Inflammatory macrophage treated with lipopolysaccharide for 1 hour (primary cell): ENCODE measurements at places on chromosomes 1 and 21.

DNA sequence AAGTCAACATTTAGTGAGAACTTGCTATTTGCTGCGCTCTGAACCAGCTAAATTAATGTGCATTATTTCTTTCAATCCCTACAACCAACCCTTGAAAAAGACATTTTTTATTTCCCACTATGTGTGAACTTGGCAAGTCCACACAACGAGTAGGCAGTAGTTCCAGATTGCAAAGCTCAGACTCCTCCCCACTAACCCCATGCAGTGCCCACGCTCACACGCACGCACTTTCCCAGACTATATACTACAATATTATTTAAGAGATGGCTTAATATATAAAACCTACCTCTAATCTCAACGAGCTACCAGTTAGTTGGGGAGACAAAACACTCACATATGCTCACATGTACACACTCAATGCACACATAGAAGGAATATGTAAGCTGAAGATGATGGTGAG lies 671.2 kb downstream of the LMO4 start:
- DNase-seq: no peak

DNA sequence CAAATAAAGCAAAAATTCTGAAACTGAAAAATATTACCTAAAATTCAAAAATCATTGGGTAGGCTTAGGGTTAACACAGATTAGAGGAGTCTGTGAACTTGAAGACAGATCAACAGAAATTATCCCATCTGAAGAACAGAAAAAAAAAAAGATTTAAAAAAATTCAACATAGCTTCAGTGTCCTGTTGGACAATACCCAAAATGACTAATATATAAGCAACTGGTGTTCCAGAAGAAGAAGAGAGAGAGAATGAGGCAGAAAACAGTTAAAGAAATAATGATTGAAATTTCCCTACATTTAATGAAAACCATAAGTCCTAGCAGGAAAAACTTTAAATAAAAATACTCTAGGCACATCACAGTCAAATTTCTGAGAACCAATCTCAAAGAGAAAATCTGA lies 31.5 kb downstream of the TMCO1 start:
- DNase-seq: no peak

DNA sequence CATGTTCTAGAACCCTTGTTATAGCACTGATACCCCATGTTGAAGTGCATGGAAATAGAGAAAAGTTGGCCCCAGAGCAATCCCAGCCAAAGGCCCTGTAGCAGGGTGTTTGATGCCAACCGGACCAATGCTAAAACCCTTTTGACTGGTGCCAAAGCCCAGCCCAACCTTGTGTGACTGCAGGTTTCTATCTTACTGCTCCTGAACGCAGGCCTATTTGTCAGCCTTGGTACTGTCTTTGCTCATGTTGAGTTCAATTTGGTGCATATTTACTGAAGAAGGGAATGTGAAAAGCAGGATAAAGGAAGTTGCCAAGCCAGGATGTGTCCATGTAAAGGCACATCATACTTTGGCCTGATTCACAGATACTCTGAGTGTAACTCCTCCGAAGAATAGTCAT lies 51.7 kb upstream of the NFASC start:
- DNase-seq: no peak

GRCh38 chr1:204744107-204744779 lies 58.7 kb upstream of the LRRN2 start:
- no peak for DNase-seq

DNA sequence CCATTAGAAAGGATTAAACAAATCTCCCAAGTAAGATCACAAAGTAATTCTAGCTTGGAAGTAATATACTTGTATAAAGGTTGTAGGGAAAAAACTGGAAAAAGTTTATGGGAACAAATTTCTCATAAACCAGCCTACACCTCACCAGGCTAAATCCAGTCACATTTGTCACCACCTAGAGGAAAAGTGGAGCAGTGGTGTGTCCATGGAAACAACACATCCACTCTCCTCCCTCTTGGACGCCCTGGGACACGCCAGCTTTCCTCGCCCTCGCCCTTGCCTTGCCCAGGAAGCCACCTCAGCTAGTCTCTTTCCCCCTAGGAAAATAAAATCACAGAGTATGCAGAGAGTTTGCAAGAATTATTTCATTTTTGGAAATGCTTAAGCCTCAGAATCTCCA lies 2.2 kb downstream of the PALMD start:
- DNase-seq: no peak

- peak; percentile 29 for DNase-seq
Measured at GRCh38 chr1:44609412-44609767, 64.9 kb downstream of the TMEM53 start.

- no peak for DNase-seq
Measured at GRCh38 chr1:15633756-15634420, 16.6 kb downstream of the DDI2 start.

- DNase-seq: no peak
Measured at GRCh38 chr1:209896346-209896745, 41.7 kb upstream of the SYT14 start.

DNA sequence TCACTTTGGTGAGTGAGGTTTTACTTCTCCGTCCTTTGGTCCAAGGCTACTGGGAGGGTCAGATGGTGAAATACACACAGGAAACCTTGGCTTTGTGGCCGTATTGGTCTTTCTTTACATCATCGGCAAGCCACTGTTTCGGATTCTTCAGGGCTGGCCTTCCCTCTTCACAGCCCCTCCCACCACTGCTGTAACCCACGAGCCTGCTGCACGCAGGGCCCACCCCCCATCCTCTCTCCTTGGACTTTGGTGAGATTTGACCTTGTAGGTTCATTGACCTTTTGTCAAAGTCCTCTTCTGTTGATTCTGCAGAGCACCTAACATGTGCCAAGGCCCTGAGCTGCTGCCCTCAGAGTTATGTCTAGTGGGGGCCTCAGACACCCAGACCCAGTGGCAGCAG lies 328.6 kb downstream of the CAMTA1 start:
- no peak for DNase-seq

- no peak for DNase-seq
Measured at GRCh38 chr1:172902861-172903381, 147.8 kb downstream of the TNFSF18 start.

DNA sequence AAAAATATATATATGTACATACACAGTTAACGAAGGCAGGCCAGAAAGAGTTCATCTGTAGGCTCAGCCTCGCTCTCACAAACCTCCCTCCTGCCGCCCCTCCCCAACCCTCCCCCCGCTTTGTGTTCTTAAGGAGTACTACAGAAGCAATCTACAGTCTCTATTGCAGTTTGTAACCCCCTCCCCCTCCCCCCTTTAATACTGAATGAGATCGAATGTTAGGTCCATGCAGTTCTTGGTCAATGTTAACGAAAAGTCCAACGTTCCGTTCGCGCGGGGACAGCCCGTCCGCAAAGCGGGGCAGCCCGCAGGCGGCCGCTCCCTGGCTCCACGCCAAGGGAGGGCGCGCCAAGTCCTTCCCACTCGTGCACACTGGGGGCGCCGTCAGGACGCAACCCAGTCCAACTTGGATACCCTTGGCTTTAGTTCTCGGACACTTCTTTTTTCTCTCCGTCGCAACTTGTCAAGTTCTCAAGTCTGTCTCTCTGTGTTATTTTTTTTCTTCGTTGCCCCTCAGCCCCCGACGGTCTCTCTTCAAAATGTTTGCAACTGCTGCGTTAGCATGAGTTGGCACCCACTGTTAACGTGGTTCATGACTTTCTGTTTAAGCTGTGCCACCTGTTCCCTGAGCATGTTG lies 2.2 kb downstream of the JUN start:
- DNase-seq: peak; percentile 65

DNA sequence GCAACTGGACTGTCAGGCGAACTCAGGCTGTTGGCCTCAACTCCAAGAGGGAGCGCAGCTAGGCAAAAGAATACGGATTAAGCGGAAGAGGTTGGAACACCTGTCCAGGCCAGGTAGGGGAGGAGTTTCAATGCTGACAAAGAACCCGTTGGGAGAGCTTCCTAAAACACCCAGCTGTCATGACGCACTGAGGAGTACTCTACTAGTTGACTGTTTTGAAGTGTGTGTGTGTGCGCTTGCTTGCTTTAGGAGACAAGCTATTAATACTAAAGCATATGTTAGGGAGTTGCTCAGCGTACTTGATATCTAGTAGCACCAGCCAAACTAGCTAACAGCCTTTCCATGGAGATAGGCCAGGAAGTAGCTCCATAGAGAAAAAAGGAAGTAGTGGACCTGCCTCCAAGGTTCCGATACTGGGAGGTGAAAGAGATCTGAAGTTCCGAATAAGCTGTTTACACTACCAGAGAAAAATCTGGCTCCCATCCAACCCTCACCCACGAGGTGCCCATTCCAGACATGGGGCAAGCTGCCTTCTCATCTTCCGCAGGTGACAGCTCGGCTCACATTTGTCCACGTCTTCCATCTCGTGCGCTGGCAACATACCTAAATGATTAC lies 974 bp upstream of the FNBP1L start:
- DNase-seq: no peak

DNA sequence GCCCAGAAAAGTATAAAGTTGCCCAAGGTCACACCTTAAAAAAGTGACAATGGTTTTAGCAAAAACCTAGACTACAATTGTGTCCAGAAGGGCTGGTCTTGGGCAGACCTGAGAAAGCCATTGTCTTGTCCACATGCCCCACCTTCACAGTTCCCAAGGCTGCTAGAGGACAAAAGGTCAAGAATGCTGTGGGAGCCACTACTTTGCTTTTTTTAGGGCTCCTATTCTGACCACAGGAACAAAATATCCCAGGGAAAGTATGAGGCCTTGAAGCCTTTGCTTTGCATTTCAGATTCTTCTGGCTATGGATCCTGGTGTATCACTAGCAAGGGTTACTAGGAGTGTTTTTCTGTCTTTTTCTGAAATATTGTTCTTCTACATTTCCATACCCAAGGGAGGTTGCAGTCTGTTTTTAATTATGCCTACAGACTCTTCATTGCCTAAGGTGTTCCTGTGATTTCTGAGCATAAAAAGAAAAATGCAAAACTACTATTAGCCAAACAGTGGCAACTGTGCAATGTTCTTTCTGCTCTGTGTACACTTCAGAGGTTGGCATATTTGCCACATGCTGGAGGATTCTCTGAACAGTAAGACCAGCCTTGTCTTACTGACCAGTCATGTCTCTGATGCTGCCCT lies 10.7 kb downstream of the C1orf162 start:
- DNase-seq: no peak

GRCh38 chr1:78493451-78493850 lies 2.7 kb downstream of the PTGFR start:
- no peak for DNase-seq

GRCh38 chr1:198903203-198903602 lies 264.4 kb downstream of the PTPRC start:
- no peak for DNase-seq

GRCh38 chr1:66119148-66119547 lies 326.5 kb downstream of the PDE4B start:
- DNase-seq: no peak

GRCh38 chr1:156177919-156178654 lies 15.8 kb upstream of the SLC25A44 start:
- no peak for DNase-seq

GRCh38 chr1:158186180-158186579 lies 5.5 kb downstream of the CD1D start:
- no peak for DNase-seq

GRCh38 chr1:246187834-246188372 lies 319.2 kb downstream of the SMYD3 start:
- no peak for DNase-seq

- no peak for DNase-seq
Measured at GRCh38 chr1:201282931-201283829, at the start of gene PKP1. Gene PKP1 (plus strand): TSS chr1:201283506. CDS start chr1:201283703, 197 bp downstream.

DNA sequence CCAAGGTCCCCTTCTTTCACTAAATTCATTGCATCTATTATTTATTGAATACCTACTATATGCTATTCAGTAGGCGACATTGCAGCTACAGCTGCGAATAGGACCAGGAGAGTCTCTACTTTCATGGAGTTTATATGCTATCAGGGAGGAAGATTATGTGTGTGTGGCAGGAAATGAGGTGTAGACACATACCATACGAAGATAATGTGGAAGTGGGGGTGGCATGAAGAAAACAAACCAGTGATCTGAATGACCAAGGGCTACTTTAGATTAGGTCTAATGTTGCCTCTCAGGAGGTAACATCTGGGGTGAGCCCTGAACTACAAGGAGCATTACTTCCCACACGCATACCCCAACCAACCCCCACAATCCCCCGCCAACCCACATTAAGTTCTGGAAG lies 1.0 kb upstream of the PPIH start:
- DNase-seq: no peak

- DNase-seq: peak; percentile 41
Measured at GRCh38 chr1:96845464-96845863, 123.9 kb downstream of the PTBP2 start.

- no peak for DNase-seq
Measured at GRCh38 chr1:152003846-152004442, 10.3 kb upstream of the S100A10 start.

GRCh38 chr1:209768354-209768774 lies 12.5 kb downstream of the TRAF3IP3 start:
- DNase-seq: no peak

DNA sequence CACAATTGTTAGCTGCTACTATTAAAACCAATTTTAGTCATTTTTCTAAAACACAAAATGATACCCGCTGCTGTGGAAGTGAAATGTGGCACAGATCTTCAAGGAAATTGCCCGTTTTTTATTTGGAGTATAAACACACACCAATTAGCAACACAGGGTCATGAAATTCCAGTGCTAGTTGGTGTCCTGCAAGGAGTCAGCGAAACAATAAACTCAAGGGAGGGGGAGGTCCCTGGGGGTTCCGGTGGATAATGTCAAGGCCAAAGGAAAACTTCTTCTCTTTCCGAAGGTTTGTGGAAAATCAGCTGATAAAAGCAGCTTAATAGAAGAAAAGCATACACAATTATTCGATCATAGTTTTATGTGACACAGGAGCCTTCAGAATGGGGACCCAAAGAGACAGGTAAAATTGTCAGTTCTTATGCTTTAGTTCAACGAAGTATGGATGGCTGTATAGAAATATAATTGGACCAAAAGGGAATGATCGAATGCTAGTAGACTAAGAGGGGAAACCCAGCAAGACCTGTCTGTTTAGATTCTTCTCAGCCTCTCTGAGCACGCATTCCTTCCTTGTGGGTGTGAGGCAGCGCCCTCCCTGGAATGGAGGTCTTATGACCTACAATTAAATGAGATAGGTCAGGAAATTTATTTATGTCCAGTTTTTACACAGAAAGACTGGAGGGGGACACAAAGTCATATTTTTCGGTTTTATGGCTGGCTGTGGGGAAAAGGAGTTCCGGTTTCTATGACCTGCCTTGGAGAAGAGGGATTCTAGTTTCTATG lies 65.9 kb downstream of the KCNK1 start:
- no peak for DNase-seq

DNA sequence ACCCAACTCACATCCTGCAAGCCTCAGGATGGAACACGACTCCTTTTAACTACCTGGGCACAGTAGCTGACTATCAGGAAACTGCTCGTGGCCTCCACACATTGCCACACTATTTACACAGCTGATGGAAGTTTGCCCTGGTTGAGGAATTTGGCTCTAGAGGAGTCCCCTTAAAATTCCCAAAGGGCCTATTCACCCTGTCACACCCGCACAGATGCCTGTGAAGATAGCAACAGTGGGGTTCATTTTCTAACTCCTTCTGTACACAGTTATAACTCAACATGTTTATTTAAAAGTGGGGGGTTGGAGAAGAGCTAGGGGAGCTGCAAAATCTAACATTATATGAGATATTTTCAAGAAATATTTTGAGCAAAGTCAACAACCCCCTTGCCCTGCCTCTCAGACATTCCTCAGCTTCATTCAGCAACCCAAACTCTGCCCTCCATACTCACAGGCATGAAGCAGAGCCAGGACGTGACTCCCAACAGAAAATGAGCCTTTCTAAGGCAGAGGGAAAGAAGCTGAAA lies 35.8 kb upstream of the CCN1 start:
- no peak for DNase-seq
